ENCODE measurements at places on chromosomes 12 and 14.
A peak's percentile ranks its signal among the peaks of the same experiment; 100 is the strongest.

- DNase-seq: no peak
Observed at GRCh38 chr14:80047761-80048160, 163.5 kb downstream of the DIO2 start.

DNA sequence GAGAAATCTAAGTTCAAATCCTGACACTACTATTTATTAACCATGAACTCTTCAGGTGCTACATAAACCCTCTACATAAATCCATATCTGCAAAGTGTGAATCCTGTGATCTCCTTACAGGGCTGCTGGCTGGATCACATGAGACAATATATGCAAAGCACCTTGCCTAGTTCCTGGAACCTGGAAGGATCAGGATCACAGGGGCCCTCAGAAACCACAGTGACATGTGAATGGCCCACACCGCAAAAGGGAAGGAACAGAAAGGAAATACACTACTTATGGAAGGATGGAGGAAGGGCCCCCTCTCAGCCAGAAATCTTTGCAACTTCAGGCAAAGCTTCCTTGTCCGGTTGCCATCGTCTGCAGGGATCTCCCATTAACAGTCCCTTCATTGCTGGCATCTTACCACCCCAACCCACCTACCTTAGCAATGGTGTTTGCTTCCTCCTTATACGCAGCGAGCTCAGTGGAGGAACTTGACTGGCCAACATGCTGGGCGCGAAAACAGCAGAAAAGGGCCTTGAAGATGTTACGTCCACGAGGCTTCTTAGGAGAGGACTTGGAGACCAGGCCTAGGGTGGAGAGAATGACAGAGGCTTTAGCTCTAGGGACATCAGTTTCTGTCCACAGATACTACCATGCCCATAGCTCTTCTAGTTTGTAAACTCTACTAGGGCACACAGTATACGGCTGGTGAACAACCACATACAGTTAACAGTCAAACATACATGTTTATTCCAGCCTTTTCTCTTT lies 10.7 kb upstream of the AVIL start:
- no peak for DNase-seq

DNA sequence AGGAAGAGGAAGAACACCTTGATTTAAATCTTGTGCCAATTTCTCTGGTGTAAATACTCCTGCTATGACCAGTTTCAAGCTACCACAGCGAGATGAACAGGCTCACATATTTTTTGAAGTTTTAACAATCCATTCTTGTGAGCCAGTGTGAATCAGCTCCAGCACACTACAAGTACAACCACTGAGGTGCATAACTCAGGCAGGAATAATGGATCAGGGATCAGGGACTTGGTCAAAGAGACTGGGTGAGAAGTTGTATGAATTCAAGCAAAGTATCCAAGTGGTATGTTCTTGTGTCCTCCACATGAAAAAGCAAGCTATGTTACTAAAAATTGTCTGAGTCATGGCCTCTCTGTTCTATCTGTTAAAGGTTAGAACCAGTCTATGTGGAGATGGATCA lies 35.2 kb upstream of the KITLG start:
- DNase-seq: no peak

DNA sequence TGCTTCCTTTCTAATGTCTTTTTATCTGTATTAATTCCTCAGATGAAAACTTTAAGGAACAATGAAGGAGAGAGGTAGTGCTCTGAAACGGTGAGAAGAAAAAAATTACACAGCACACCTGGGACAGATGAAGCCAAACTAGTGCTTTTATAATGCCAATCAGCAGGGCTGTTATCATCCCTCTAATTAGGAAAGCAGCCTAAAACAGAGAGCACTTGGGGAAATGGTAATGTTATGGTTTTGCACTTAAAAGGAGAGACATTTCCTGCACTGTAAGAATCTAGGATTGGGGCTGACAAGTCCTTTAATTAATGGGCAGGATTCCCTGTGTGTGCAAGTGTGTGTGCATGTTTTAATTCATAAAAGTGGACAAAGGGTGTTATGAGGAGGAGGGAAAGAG lies 4.8 kb upstream of the LMO3 start:
- no peak for DNase-seq

DNA sequence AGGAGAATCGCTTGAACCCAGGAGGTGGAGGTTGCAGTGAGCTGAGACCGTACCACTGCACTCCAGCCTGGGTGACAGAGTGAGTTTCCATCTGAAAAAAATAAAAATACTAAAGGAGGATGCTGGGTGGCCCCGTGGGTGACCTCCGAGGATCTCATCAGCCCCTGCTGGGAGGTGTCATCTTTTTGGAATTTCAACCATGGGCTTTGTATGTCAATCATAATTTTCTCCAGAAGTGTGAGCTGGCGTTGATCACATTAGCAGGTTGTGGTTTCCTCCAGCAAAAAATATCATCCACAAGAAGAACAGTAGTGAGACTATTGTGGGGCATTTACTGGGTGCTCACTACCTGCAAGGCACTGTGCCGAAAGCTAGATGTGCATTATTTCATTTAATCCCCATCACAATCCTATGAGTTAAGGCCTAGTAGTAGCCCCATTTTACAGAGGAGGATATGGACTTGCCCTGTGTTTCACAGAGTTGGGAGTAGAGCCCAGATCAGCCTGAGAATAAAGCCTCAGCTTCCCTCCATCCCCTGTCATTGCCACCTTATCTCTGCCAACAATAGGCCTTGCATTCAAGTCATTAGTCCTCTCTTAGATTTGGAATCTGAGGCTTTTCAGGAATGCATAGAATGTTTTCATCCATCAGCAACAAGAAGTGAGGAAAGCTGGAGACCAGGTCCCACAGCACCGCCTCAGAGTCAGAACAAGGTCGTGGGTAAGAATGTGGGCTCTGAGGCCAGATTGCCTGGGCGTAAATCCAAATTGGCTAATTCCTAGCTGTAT lies 39.8 kb downstream of the SVOP start:
- no peak for DNase-seq

- no peak for DNase-seq
Observed at GRCh38 chr12:81350309-81350708, 272.4 kb downstream of the ACSS3 start.

DNA sequence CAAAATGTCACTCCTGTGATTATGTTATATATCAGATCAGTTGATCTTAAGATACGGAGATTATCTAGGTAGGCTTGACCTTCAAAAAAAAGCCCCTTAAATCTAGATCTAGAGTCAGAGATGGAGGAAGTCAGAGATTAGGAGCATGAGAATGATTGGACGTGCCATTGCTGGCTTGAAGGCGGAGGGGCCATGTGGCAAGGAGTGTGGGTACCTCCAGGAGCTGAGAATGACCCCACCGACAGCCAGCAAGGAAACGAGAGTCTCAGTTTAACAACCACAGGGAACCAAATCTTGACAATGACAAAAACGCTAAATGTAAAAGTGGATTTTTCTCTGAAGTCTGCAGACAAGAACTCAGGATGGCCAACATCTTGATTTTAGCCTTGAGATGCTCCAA lies 32.5 kb upstream of the MANSC4 start:
- DNase-seq: no peak

GRCh38 chr14:66104486-66104885 lies 381.7 kb upstream of the CCDC196 start:
- DNase-seq: peak; percentile 62

DNA sequence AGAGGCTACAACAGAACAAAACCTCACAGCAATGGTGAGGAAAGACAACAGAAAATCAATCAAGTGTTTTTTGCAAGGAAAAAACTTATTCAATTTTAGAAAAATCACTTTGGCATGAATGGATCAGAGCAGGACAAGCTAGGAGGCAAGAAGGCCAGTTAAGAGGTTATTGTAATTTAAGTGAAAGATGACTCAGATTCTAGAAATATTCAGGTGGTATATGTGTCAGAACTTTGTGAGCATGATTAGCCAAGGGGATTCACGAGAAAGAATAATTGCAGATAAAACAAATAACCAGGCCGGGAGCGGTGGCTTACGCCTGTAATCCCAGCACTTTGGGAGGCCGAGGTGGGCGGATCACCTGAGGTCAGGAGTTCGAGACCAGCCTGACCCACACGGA lies 12.7 kb downstream of the GCH1 start:
- no peak for DNase-seq

DNA sequence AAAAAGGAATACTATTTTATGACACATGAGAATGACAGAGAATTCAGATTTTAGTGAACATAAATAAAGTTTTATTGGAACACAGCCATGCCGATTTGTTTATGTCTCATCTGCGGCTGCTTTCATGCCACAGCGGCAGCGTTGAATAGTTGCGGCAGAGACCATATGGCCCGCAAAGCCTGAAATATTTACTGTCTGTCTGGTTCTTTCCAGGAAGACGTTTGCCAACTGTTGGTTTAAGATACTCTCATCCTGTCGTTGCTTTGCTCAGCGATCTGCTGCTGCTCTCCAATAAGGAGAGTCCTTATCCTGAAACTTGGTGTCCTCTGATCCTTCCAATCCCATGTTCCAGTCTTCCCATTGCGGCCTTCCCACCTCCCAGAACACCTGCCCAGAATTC lies 89.9 kb downstream of the SLC24A4 start:
- DNase-seq: no peak

- DNase-seq: no peak
Observed at GRCh38 chr14:101735453-101735852, 26.1 kb upstream of the PPP2R5C start.

GRCh38 chr12:13008741-13009380 lies 8.8 kb upstream of the HEBP1 start:
- DNase-seq: no peak

GRCh38 chr14:81536241-81536771 lies 2.7 kb upstream of the SEL1L start:
- no peak for DNase-seq

DNA sequence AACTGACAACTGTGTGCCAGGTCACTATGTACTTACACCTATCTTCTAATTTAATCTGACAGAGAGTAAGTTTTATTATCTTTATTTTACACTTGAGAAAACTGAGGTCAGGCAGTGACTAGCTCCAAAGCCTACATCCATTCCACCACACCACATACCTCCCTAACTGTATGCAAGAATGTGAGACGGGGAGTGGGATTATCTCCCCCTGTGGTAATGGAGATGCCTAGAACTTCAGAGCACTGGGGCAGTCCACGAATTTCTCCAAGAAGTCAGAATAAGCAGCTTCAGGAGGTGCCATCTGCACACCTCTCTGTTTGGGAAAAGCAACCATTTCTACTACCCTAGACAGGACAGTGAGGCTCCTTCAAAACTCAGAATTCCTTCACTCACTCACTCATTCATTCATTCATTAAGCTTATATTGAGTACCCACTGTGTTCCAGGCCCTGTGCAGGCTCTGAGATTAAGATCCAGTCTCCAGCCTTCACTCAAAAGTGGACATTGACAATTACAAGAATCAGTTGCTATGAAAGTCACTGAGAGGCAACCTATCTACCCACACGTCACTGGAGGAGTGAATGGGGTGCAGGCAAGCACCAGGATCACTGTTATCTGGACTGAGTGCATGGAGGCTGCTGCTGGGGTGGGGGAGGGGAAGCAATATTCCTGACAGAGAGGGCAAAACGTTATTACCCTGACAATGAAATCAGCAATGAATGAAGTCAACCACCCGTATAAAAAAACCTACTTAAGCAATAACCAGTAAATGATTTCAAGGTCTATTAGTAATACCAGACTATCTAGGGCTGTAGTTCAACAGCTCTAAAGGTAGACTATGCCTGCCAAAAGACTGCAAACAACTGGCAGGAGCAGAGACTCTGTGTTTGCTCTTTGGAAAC lies 18.0 kb downstream of the SLC7A7 start:
- no peak for DNase-seq

DNA sequence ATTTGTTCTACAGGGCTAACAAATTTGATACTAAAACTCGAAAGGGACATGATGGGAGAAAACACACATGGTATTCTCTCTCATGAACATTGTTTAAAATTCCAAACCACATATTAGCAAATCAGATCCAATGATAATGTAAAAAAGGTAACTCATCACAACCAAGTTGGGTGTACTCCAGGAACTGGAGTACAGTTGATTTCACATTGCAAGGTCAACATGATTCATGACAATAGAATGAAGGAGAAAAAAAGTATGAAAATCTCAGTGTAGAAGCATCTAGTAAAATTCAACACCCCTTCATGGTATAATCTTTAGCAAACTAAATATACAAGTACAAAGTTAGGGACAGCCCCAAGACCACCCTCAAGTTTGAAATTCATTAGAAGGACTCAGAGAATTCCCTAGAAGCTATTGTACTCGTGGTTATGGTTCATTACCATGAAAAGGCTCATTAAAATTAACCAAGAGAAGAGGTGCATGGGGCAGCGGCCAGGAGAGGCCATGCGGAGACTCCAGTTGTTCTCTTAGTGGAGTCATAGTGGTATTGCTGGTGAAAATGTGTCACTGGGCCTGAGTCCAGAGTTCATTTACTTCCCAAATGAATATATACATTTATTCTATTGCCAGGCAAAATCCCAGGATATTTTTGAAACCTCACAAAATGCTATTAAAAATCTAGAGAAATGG lies 3.1 kb upstream of the CDCA4 start:
- no peak for DNase-seq

- no peak for DNase-seq
Observed at GRCh38 chr12:1948883-1949282, 30.4 kb upstream of the CACNA2D4 start.

DNA sequence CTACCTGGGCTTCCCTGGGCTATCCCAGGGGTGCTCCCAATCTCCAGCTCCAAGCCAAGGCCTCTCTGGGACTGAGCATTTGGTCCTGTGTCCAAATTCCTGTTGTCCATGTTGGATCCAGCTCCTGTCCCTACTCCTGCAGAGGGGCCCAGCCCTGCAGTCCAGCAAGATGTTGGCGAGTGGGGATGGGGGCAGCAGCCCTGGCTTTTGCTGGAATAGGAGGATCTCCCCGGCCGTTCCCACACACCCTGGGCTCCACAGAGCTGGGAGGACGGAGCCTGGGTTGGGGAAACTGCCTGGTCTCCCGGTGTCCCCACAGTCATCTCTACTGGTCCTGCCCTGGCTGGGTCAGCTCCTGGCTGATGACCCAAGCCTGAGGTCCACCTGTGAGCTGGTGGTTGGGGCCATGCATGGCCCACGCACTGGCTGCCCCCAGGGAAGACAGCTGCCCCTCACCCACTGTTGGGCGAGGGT lies 219.6 kb upstream of the C14orf180 start:
- DNase-seq: no peak

GRCh38 chr12:111409780-111410430 lies 4.2 kb downstream of the SH2B3 start:
- DNase-seq: no peak

GRCh38 chr14:59664741-59665140 lies 88.1 kb upstream of the CCDC175 start:
- no peak for DNase-seq

GRCh38 chr12:130621696-130622298 lies 94.3 kb downstream of the RIMBP2 start:
- no peak for DNase-seq

DNA sequence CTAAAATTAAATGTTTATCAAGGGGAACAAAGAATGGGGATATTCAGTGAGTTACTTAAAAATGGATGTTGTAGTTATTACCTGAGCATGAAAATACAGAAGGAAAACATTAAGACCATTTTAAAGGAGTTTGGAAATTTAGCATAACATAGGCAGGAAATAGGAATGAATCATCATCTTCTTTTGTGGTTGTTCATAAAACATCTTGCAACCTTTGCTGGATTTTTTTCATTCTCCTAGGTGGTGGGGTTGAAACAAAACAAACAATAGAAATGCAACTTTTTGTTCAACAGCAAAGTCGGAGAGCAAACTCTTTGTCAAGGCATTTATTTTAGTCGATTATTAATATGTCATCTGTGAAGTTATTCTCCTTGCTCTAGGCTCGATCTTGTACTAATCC lies 275.1 kb downstream of the IPO8 start:
- DNase-seq: no peak
